ENCODE measurements at places on chromosomes 11 and 22.

GRCh38 chr11:118572981-118573550, 857 bp downstream of the ARCN1 start:
- no peak for DNase-seq

GRCh38 chr11:132943357-132943705, 589.0 kb downstream of the OPCML start:
- DNase-seq, result no peak

DNA sequence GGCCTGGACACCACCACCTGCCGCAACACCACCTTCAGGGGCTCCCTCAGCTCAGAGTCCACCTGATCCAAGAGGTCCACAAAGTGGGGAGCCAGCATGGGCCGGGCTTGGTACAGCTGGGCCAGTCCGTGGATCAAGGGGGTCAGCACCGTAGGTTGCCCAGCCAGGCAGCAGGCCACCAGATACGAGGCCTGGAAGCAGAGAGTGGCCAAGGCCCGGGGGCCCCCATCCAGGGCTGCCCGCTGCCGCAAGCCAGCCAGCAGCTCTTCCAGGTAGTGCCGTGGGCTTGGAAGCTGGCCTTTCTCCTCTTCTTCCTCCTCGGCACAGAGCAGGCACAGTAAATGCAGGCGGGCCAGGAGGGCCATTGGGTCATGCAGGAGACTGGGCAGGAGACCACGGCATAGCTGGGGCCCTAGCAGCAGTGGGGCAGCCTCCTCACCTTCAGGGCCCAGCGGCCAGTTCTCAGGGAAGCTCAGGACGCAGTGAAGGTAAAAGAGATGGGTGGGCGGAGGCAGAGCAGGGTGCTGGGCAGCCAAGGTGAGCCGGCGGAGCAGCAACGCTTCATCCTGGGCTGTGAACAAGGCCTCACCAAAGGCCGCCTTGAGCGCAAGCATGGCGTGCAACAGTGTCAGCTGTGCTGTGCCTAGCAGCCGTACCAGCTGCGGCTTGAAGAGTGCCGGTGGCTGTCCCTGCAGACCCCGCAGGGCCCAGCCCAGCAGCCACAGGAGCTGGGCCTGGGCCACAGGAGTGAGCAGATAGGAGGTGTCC, 1.7 kb downstream of the AP5B1 start:
- no peak for DNase-seq

DNA sequence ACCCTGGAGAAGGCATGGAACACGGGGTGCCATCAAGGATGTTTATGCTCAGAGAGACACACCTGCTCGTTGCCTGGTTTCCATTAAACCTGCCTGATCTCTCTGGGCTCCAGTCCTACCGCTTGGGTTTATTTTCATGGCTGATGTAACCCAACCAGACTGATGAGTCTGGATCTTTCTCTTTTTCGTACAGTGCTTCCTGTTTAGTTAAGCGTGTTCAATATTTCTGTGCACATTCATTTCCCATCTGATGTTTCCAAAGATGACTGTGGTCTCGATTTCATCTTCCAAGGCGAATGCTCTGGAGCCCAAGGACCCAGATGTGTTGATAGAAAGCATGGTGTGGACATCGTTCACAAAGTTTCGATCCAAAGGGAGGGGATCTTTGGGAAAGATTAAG, 84.3 kb downstream of the SNX19 start:
- no peak for DNase-seq

DNA sequence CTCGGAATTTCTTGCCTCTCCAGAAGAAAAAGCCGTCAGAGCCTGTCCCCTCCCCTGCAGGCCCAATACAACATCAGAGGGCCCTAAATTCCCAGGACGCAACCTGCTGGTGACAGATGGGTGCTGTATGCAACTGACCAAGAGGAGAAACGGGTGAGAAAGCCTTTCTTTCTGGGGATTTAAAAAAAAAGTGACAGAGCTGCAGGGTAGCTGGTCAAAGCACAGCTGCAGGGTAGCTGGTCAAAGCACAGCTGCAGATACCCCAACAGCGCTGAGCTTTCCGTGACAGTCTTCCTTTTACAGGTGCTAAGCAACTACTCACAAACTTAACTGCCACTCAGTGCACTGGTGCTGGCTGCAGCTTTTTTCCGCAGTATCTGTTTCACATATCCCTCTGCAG, 17.8 kb downstream of the AP1B1 start:
- no peak for DNase-seq

Measured in left cardiac atrium (tissue), 4 donors.